Right lobe of liver (tissue), 6 donors: ENCODE measurements at places on chromosomes 3 and 15. TPM values are rescaled to one million over a fixed set of nuclear protein-coding genes. Genes with fewer than 3 reads are reported as not detected.

MEX3B gene
- 1.7 TPM for total RNA-seq

KLHL6 gene
- total RNA-seq = 1.7 TPM

GOLGA6A gene
- total RNA-seq = 1.6 TPM

DNA sequence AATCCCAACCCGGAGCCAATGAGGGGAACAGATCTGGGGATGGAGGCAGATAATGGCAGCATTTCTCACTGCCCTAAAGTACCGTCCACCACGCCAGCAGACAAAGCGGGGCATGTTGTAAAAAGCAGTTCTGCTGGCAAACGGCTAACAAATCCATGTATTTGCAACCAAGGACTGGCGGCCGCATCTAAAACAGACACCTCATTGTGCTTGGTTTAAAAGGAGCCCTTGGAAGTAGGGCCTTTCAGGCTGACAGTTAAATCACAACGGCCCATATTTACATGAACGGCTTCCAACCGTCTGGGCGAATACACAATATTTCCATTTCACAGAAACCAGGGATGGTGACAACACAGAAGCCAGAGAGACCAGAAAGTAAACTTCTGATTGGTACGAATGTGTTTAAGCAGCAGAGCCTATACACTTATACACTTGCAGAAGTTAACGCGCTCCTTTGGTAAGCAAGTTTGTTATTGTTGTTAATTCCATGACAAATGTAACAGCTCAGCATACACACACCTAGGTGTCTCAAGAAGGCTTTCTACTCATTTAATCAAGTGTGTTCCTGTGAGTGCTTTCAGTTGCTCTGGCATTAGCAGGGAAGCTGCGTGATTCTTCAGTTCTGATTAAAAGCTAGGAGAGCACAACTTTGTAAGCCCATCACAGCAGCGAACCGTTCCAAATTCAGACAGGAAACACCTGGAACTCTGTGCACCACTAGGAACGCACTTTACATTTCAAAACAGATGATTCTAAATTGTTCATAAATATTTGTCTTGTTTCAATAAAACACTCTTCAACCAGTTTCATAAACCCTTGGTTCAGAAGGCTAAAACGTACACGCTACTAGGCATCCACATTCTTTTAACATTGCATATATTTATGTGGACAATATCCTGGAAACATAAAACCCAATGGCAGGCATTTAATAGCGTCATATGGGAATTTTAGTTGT is 112.9 kb downstream of the PDZRN3 start:
- no peak overlapping the region for H3K27ac ChIP-seq
- no peak overlapping the region for H3K4me3 ChIP-seq
- H3K27me3 ChIP-seq = no peaks in the 10 kb centered on the region
- H3K4me1 ChIP-seq = peaks cover 6% of the 10 kb centered on the region
- H3K36me3 ChIP-seq = no peaks in the 10 kb centered on the region
- no peak for DNase-seq

GRCh38 chr3:30686176-30686575 is 79.8 kb downstream of the TGFBR2 start:
- DNase-seq = no peak
- no peak overlapping the region for H3K27ac ChIP-seq
- H3K36me3 ChIP-seq = no peaks in the 10 kb centered on the region
- H3K4me1 ChIP-seq = peaks cover 21% of the 10 kb centered on the region
- H3K4me3 ChIP-seq = no peak overlapping the region

DNA sequence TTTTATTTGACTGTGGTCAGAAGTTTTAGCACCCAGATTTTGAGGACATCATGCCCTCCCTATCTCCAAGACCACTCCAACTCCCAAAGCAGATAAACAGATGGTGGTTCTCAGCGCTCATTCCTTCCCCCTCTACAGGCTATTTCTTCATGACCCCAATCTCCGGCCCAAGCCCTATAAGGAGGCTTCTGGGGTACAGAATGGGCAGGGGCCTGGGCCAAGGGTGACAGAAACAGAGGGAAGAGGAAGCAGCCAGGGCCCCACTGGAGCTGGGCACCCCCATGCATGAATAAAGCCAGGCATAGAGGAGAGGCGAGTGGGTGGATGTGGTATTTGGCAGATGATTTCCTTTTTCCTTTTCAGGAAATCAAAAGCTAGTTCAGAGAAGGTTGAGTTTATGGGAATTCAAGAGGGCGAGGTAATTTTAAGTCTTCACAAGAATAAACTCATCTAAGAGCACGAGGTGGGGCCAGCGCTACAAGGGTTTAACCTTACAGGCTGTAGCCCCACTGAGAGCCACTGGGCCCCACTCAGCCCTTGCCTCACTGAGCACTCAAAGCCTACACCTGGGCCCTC is 104.8 kb upstream of the HERC1 start:
- no peak overlapping the region for H3K4me3 ChIP-seq
- DNase-seq = no peak
- no peaks in the 10 kb centered on the region for H3K27me3 ChIP-seq
- H3K4me1 ChIP-seq = no peaks in the 10 kb centered on the region
- no peaks in the 10 kb centered on the region for H3K36me3 ChIP-seq
- H3K27ac ChIP-seq = no peak overlapping the region

- no peaks in the 10 kb centered on the region for H3K36me3 ChIP-seq
- H3K27ac ChIP-seq = no peak overlapping the region
- H3K27me3 ChIP-seq = no peaks in the 10 kb centered on the region
- no peak for DNase-seq
- H3K4me1 ChIP-seq = no peaks in the 10 kb centered on the region
These were observed 231.9 kb upstream of the TBC1D5 start for GRCh38 chr3:17974206-17974841.

- H3K27me3 ChIP-seq = no peaks in the 10 kb centered on the region
- H3K4me3 ChIP-seq = no peak overlapping the region
- H3K27ac ChIP-seq = no peak overlapping the region
- no peaks in the 10 kb centered on the region for H3K36me3 ChIP-seq
- peak; percentile 52 for DNase-seq
These were observed 38.5 kb downstream of the PTPN23 start for GRCh38 chr3:47419083-47420043.

DNA sequence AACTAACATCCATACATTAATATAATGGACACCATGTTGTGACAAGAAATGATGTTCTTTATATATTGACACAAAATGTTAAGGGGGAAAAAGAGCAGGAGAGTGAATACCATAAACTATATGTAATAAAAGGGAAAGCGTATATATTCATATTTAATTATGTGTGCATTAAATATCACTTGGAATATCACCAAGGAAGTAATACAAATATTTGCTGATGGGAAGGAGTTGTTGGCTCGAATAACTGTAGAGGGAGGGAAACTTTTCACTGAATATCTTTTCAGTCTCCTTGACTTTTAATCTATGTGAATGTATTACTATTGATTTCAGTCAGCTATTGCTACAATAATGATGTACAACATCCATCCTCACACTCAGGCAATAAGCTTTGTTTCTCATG is 167.0 kb upstream of the DPH6 start:
- no peaks in the 10 kb centered on the region for H3K36me3 ChIP-seq
- no peak overlapping the region for H3K4me3 ChIP-seq
- no peaks in the 10 kb centered on the region for H3K4me1 ChIP-seq
- DNase-seq = no peak
- no peaks in the 10 kb centered on the region for H3K27me3 ChIP-seq
